HFF-Myc (cell line): ENCODE measurements at places on chromosomes 7 and 10.

DNA sequence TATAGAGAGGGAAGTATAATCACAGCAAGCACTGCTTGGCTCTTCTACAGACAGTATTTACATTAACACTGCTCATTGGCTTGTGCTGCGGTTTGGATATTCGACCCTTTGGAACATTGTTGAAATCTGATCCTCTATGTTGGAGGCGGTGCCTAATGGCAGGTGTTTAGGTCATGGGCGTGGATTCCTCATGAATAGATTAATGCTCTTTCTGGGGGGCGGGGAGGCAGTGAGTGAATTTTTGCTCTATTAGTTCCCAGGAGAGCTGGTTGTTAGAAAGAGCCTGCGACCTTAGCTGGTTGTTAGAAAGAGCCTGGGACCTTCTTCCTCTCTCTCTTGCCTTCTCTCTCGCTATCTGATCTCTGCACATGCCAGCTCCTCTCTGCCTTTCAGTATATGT is 77.3 kb upstream of the SVIL start:
- DNase-seq: no peak

DNA sequence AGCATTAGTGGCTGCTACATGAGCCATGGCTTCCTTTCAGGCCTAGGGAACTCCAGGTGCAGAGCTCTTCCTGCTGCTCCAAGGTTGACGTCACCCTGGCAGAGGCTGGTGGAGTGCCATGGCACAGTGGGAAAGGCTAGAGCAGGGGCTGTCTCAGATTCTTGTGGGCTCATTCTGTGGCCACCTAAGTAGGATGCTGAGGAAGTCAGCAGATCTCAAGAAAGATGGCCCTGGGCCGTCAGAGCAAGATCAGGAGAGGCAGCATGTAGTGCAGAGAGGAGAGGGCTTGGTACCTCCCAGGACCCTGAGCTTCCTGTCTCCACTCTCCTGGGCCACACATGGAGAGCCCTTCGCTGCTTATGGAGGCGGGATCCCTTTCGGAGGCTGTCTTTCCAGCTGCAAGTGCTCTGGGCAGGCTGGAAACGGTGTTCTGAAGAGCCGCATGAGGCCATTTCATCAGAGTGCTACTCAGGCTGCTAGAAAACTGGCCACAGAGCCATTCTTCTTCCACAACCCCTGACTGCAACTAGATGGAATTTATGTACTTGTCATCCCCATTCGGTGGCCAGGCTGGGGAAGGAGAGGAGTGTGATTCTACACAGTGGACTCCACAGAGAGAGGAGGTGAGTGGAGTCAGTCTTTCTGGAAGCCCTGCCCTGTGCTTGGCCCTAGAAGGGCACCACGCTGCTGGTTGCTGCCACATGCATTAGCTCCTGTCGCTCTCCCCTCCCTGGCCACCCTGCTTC is 304.2 kb downstream of the RPS24 start:
- no peak for DNase-seq

GRCh38 chr10:21724687-21725367 is 190.8 kb downstream of the MLLT10 start:
- peak; percentile 100 for DNase-seq

GRCh38 chr7:35492451-35493175 is 202.3 kb downstream of the HERPUD2 start:
- DNase-seq: no peak

- DNase-seq: no peak
These were observed 83.9 kb downstream of the CHN2 start for GRCh38 chr7:29278337-29279069.

- DNase-seq: peak; percentile 1
These were observed 131.1 kb upstream of the ABCB5 start for GRCh38 chr7:20484356-20484755.

GRCh38 chr7:47293884-47294555 is 287.9 kb downstream of the TNS3 start:
- DNase-seq: no peak

DNA sequence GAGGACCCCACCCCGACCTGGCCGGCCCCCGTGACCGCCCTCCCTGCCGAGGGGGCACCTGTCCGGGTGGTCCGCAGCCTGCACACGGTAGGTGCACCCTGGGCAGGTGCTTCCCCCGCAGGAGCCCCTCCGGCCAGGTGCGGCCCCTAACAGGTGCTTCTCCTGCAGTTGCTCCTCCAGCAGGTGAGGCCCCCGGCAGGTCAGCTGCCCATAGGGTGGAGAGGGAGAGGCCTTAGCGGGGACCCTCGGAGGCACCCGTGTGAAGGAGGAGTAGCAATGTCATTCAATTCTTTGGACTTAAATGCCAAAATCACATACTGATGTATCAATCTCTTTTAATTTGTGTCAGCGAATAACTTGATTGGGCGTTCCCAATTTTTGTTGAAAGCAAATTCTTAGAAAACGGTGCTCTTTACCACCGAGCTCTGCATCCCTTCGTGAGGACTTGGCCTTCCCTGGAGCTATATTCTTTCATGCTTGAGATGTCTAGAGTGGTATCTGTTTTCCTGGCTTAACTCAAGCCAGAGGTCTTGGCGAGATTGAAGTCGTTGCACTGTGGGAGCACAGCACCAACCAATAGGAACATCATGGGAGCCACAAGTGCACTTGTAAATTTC is 738 bp upstream of the NCAPG2 start:
- DNase-seq: no peak

GRCh38 chr10:11541296-11541695 is 70.2 kb downstream of the USP6NL start:
- DNase-seq: no peak

- no peak for DNase-seq
These were observed 45.5 kb upstream of the TMEM140 start for GRCh38 chr7:135102372-135102771.

DNA sequence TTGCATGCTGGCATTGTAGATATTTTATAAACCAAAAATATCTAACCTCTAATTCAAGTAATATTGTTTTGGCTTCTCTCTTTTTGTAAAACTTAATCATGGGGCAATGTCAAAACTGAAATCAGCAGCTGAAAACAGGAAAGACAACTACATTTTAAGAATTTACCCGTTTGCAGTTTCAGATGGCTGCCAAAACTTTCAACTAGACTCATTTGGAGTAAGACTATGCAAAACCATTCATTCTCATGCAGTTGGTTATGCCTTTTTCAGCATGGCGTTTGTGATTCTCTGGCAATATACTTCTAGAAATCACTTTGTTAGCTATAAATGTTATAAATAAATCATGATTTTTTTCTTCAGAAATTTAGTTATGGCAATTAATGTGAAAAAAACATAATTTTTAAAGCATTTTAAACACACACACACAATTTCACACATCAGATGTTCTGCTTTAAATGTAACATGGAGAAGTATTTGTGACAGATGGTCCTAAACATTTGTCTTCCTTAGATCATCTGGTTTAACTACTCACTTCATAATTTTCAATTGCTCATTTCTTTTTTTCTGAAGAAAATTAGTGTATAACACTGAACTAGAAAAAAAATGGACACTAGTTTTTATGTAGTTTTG is 116.4 kb downstream of the ITGB8 start:
- no peak for DNase-seq

DNA sequence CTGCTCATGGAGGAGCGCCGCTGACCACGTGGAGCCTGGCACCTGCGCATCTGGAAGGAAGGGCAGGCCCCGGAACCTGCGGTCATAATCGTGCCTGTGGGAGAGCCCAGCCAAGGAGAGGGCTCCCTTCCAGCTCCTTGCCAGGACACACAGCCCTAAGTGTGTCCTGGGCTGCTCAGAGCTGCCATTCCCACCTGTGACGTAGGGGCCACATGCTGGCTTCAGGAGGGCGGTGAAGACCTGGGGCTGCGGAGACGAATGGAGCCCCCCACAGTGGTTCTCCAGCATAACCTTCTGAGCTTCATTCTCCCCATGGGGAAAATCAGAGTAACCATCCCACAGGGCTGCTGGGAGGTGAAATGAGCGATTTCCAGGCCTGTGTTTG is 127.6 kb upstream of the CHST15 start:
- no peak for DNase-seq

GRCh38 chr7:95594185-95594584 is 2.1 kb downstream of the PDK4 start:
- DNase-seq: no peak

- DNase-seq: no peak
These were observed 167.6 kb upstream of the LRGUK start for GRCh38 chr7:133959505-133959904.

- no peak for DNase-seq
These were observed 269.9 kb upstream of the MKLN1 start for GRCh38 chr7:131057794-131058070.

- DNase-seq: no peak
These were observed 105.6 kb downstream of the LYZL1 start for GRCh38 chr10:29394321-29394932.

- no peak for DNase-seq
These were observed at the start of gene FAM237B for GRCh38 chr7:90320801-90321494. TSS of gene FAM237B (minus strand) at chr7:90321304. CDS start at chr7:90319748, 1,556 bp downstream.

DNA sequence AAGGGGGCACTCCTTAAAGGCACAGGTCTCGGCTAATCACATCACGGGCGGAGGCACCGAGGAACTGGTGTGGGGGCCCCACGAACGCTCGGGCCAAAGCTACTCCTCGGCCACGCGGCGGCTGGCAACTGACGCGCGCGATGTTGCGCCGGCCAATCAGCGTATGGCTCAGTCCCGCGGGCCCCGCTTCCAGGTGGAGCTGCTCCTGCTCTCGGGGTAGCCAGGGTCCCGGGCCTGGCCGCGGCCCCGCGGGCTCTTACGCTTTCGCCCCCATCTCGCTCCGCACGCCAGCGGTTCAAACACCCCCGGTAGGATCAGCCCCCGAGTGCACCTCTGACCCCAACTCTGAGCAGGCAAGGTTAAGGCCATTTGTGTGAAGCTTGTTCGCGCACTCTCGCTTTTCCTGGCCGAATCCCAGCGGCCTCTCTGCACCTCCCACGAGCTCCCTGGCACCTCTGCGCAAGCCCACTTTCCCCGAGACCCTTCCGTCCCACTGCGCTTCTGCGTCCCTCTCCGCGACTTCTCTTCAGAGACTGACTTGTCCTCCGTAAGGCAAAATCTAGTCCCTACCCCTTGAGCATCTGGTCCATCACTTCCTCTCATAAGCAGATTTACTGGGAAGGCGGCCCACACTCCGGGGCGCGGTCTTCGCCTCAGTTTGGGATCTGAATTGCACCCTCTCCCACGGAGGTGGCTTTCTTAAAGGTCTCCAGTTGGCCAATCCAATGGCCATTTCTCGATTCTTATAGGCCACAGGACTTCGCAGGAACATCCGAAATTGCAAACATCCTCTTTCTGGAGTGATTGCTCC is 200.9 kb upstream of the TBX20 start:
- DNase-seq: no peak

- DNase-seq: no peak
These were observed 630.8 kb downstream of the ANKRD7 start for GRCh38 chr7:118855290-118855689.

DNA sequence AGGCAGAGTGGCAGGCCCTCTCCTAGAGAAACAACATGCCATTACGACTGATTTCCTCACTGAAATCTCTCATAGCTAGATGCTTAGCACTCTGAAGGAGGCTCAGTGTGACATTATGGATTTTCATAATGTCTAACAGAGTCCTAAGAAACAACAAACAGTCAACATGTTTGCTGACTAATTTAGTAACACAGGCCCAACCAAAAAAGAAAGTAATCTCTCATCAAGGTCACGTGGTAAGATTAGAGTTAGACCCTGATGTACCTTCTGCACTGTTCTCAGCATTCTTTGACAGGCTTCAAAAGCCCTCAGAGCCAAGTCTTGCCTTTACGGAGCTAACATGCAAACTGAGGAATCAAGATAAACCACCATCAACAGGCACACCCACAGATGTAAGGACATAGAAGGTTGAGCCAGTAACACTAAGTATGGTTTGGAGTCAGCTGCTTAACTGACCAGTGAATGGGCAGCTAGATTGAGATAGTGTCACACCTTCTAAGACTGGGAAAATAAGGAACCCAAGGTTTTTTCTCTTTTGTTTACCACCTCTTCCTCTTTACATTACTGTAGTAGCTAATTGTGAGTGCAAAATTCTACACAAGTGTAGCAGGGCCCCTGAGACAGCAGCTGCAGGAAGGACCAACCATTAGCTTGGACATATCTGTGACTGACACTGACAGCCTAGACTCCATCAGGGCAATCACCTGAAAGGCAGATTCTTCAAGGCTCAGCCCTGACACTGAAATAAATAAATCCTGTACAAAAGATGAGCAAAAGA is 15.3 kb upstream of the KCNIP2 start:
- DNase-seq: no peak

DNA sequence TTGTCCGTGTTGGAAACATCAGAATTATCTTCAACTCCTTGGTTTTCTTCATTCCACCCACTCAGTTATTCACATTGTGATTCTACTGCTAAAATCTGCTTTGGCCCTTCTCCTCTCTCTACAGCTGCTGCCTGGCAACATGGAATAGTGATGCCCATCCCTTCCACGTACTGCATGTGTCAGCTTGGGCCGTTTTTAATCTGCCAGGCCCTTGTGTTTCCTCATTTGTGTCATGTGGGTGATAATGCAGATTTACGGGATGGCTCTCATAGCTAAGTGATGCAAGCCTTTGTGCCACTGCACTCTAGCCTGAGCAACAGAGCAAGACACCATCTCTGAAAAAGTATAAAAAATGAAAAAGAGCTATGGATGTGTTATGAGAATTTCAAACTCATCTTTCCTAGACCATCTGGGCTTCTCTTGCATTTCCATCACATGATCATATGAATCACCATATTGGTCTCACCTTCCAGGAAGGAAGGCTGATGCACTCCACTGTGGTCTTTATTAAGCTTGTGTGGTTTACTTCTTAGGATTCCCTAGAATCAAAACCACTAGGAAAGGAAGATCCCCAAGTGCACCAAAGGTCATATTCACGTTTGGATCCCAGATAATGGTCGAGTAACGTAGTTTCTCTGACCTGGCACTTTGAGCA is 20.6 kb upstream of the CELF2 start:
- DNase-seq: no peak

DNA sequence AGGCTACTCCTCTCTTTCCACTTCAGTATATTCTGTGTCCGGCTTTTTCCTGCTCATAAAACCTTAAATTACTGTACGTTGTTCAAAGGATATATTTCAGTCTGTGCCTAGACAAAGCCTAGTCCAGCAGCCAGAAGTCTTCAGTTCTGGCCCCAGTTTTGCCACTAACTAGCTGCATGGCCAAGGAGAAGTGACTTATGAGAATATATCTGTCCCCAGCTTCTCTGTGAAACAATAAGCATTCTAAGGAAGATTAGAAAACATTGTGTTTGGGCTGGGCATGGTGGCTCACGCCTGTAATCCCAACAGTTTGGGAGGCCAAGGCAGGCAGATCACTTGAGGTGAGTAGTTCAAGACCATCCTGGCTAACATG is 105.0 kb upstream of the HDAC9 start:
- no peak for DNase-seq

DNA sequence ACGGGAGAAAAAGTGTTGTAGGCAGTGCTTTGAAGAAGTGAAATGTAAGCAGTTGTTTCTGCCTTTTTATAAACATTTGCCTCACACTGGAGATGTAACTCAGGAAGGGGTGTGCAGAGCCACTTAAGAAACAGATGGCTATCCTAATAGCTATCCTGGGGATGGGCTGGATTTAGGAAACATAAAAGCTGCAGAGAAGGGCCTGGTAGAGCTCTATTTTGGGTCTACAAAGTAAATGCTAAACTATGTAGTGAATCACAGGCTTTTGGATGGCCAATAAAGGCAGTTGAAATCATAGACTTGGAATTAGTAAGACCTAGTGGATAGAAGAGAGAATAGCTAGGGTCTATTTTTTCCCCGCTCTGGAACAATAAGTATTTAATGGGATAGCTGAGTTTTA is 79.9 kb upstream of the AGR3 start:
- peak; percentile 25 for DNase-seq

- no peak for DNase-seq
These were observed 336.8 kb downstream of the KCNMA1 start for GRCh38 chr10:77300682-77301302.

- DNase-seq: no peak
These were observed 25.9 kb upstream of the ARL4A start for GRCh38 chr7:12661581-12661980.

- DNase-seq: no peak
These were observed 57.2 kb downstream of the JAKMIP3 start for GRCh38 chr10:132122939-132123445.
